ENCODE measurements at places on chromosomes 5 and 9.

- no peak for DNase-seq
Measured at GRCh38 chr5:10401498-10401897, 40.2 kb upstream of the ROPN1L start.

DNA sequence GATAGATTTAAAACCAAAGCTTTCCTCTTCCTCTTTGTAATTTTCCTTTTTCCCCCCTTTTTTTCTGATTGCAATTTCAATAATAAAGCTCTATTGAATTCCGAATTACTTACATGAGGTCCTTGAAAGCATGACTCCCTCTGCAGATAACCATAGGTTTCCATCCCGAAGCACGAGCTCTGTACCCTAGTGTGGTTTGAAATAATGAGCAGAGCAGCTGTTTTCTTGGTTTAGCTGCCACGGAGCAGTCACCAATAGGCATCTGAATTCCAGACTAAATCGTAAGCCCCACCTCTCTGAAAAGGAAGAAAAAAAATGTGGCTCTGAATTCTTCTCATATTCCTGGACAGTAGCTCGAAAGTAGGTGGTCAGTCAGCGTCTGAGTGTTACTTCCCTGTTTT, 18.5 kb upstream of the GNE start:
- DNase-seq: no peak

DNA sequence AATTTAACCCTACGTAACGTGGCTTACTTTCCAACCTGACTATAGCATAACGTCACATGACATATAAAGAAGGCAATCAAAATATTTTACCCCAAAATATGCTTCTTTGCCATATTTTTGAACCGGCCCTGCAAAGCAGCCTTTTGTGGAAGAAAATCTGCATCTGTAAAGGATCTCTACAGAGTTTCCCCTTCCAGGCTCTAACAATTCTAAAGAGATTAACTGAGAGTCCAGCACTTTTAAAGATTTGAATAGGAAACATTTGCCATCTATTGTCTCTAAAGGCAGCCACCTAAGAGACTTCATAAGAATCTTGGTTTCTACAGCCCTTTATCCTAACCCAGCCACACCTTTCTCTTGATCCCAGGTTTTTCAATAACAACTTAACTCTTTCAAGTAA, 22.7 kb downstream of the AP3B1 start:
- no peak for DNase-seq

GRCh38 chr5:74895906-74896305, 29.7 kb upstream of the FAM169A start:
- no peak for DNase-seq

GRCh38 chr5:97044052-97044451, 98.4 kb downstream of the LIX1 start:
- DNase-seq: peak; percentile 8

GRCh38 chr9:123769719-123770118, 160.2 kb downstream of the DENND1A start:
- no peak for DNase-seq

DNA sequence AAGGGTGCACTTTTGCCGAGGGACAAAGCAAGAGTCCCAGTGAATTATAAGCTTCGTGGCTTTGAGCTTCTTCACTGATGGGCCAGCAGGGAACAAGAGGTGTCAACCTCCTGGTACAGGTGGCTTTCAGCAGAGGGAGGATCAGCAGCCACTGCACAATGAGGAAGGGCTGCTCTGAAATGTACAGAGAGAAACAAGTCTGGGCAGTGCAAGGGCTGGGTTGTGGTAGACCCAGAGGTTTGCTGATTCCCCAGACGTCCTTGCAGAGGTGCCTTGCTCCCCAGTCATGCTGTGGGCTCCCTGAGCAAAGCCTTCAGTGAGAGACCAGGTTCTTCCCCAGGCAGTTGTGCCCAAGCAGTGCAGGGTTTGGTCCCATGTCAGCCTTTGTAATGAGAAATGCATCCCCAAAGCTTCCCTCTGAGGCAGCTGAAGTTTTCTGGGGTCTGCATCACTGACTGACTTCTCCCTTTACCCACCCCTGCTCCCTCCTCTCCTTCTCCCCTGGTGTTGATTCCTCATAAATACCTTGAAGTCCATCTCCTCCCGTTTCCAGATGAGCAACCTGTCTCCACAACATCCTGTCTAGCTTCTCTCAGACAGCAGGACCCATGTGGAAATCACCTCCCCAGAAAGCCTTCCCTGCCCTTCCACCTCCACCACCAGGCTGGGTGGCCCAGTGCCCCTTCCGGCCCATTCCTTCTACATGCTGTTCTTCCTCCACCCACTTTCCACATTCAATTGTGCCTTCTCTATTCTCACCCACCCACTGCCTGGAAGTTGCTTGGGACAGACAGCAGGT, 599.6 kb upstream of the ADAMTS16 start:
- no peak for DNase-seq

DNA sequence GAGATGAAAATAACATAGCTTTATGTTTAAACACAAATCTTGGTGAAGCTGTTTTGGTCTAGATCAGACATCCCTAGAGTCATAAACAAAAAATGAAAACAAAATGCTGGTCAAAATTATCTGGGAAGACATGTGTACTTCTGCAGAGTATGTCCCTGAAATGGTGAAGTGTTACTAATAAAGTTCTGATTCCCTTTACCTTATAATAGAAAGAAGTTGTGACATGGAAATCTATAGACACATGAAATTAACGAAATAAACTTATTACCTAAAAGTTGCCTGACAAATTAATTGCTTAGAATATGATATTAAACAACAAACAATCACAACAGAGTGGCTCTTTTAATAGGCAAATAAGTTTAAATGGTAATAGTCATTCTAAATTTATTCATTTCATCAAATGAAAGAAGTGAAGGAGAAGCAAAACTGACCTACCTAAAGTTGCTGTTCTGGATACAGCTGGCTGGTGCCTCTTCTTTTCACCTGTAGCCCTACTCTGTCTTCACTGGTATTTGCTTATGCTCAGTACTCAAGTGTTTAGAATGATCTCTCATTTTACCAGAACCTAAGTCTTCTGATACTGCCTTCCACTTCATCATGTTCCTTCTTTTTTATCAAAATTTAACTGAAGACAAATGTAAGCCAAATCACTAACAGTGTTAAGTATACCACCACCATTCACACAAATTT, 38.8 kb downstream of the FNIP1 start:
- no peak for DNase-seq

DNA sequence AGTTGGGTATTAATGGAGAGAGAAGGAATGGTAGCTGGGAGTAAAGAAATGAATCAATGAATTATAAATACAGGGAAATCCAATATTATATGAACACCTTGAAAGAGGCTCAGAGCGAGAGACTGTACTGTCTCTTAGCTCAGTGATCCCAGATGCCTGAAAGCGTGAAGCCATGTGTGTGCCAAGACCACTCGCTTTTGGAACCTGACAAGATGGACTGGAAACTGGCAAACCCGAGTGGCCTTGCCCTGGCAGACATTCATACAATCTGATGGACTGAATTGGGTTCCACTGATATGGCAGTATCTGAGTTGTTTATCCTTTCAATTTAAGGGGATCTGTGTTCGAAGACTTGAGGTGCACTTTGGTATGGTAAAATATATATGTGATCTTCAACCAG, 170.3 kb downstream of the ERCC6L2 start:
- no peak for DNase-seq

GRCh38 chr5:37709020-37709419, 130.8 kb downstream of the GDNF start:
- DNase-seq: no peak

GRCh38 chr5:77358255-77359205, 133.6 kb downstream of the WDR41 start:
- no peak for DNase-seq
